T follicular helper cell (primary cell): ENCODE measurements at places on chromosomes 2 and 18.

DNA sequence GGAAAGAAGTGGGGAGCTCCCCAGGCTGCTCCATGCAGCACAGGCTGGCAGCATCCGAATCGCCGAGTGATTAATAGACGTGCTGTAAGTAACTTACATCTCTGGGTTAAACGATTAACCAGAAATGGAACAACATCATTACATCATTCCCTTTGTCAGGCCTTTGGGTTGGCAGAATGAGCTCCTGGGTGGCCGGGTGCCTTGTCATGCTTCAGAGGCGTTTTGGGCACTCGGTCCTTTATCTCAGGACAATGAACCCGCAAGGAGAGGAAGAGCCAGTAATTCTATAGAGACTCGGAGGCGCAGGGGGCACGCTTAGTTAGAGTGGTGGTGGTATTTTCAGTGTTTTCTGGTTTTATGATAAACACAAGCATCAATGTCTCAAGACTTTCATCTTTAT lies 146.9 kb upstream of the TPO start:
- DNase-seq = no peak

DNA sequence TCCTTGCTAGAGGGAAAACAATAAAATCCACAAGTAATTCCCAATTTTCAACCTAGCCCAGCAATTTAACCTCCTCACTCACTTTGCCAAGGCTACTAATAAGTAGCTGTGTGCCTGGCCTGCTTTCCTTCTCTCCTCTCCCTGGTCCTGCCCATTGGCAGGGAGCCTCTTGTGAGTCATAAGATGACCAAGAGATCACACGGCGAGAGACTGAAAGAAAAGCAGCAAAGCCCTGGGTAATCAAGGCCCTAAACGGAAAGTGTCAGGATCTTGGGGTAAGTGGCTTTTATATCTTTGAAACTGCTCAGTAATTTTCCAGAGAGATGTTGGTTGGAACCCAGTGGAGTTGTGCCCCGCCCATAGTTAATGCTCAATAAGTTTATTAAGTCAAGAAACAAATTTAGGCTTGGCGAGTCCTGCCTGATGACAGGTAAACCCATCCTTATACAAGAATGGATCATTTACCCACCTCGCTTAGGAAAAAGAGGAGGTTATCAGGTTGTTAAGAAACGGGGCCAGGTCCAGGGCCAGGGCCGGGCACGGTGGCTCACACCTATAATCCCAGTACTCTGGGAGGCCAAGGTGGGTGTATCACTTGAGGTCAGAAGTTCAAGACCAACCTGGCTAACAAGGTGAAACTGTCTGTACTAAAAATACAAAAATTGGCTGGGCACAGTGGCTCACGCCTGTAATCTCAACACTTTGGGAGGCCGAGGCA lies 10.0 kb upstream of the ADAM17 start:
- no peak for DNase-seq

DNA sequence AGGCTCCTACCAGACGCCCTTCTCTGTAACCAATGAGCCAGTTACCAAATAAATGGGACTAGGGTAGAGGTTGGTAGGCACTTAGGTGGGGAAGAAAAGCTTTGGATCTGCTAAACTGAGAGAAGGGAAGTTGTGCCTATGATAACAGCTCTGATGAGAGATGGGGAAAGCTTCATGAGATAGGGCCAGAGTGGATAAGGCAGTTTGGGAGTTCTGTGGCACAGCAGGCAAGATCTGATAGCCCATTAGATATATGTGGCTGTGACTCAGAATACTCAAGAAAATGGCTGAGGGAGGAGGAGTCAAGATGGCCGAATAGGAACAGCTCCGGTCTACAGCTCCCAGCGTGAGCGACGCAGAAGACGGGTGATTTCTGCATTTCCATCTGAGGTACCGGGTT lies 99.8 kb downstream of the PDE11A start:
- no peak for DNase-seq

DNA sequence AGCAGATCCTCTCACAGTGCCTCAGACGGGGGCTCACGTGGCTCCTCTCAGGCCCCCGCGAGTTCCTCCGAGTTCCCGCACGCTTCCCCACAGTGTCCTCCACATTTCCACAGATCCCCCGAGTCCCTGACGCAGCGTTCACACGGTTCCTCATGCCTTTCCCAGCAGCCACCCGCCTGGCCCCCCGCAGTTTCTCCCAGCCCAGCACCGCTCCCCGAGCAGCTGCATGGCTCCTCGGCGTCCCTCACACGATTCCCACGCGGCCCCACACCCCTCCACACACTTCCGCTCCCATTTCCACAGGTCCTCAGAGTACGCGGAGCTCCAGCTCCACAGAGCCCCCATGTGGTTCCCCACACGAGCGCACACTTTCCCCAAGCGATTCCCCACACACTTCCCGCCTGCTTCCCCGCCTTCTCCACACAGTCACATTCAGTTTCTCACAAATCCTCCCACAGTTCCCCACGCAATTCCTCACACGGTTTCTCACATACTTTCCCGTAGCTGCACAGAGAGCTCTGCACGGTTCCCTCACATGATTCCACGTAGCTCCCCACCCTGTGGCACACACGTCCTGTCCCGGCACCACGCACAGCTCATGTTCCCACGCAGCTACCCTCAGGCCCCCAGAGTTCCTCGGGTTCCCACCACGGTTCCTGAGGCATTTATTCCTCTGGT lies 39.9 kb downstream of the KIF1A start:
- DNase-seq = no peak

- no peak for DNase-seq
Measured at GRCh38 chr2:8659735-8660492, 21.9 kb upstream of the ID2 start.

DNA sequence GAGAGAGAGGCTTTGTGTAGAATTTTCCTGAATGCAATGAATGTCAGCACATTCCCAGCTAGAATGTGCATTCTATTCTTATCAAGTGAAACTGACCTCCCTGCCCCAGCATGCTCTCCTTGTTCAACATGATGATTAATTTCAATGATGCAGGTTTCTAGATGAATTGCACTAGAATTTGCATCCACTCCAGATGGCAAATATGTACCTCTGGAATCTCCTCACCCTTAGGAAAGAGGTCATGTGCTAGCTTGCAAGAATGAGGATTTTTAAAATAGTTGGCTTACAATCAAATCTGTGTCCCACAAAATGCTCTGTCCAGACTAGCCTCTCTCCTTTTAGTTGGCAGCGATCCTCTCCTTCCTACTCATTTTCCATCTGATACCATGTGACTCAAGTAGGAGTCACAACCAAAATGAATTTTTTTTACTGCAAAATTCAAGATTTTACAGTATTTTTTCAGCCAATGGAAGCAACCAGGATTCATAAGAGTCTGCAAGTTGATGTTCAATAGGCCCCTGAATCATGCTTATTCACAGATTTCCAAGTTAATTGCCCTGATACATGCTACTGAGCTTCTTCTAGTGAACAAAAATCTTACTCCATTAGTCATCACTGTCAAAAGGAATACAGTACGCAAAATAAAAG lies 21.0 kb upstream of the STAT4 start:
- DNase-seq = no peak

GRCh38 chr18:75121266-75121665 lies 87.7 kb downstream of the PTGR3 start:
- DNase-seq = no peak

GRCh38 chr2:169895294-169895985 lies 68.2 kb downstream of the UBR3 start:
- no peak for DNase-seq

GRCh38 chr2:88074854-88075292 lies 7.2 kb downstream of the SMYD1 start:
- no peak for DNase-seq

- no peak for DNase-seq
Measured at GRCh38 chr2:165253178-165253577, 14.0 kb downstream of the SCN2A start.

DNA sequence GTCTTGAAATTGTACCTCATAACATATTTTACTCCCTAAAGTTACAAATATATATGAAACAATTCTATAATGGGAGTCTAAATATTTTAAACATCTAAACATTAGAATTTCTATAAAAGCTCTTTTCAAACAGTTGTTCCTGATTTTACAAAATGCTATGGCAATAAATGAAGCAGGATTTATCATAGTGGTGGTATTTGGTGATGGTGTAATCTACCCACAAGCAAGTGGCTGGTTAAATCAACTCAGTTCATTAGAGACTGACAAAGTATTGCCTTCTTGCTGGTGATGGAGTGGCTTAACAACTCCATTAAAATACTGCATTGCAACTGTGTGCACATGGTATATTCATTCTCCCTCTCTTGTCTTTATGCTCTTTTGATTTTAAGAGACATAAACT lies 138.9 kb downstream of the PMAIP1 start:
- no peak for DNase-seq

DNA sequence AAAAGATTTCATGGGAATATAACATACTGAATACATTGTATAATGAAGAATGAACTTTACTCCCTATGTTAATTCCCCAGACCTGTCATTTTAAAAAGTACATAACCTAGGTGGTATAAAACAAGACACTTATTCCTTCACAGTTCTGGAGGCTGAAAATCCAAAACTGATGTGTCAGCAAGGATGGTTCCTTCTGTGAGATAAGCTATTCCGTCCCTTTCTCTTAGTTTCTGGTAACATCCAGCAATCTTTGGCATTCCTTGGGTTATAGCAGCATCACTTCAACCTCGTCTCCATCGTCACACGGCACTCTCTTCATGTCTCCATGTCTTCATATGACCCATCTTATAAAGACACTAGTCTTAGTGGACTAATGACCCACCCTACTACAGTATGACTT lies 93.9 kb downstream of the ASXL2 start:
- DNase-seq = no peak

- DNase-seq = no peak
Measured at GRCh38 chr2:136137982-136138381, 20.0 kb upstream of the CXCR4 start.

GRCh38 chr2:207223051-207223450 lies 57.3 kb upstream of the KLF7 start:
- no peak for DNase-seq

GRCh38 chr18:2903006-2903405 lies 56.2 kb downstream of the EMILIN2 start:
- no peak for DNase-seq

- DNase-seq = no peak
Measured at GRCh38 chr2:227739351-227739750, 6.3 kb upstream of the SCYGR8 start.

DNA sequence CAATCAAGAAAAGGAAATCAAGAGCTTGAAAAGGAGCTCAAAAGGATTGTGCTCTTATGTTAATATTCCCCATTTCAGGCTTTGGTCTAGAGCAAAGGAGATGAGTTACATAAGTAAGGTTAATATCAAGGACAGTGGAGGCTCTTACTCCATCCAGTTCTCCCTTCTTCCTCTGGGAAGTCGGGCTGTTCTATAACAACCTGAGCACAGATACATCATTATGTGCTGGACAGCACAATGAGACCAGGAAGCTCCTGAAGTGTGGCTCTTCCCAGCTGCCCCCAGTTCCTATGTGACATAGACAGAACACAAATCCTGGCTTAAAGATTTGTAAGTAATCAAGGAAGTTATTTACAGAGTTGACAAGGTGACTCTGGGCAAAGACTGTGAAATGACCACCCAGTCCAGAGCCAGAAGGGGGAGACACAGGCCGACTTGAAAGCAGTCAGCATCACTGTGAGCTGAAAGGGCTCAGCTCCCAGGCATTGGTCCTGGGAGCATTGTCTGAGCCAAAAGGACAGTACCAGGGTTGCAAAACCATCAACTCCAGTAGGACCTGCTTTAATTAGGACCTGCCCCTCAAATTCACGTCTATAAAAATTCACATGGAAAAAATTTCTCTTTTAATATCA lies 917.6 kb upstream of the ACVR2A start:
- no peak for DNase-seq

GRCh38 chr2:173164396-173164795 lies 88.8 kb downstream of the MAP3K20 start:
- no peak for DNase-seq

GRCh38 chr2:237693291-237693994 lies 66.1 kb downstream of the LRRFIP1 start:
- no peak for DNase-seq
